ENCODE measurements at places on chromosomes 7 and 10.

GRCh38 chr7:447523-447922, 72.1 kb downstream of the PDGFA start:
- DNase-seq, result no peak

GRCh38 chr7:127995156-127995880, 35.9 kb downstream of the LRRC4 start:
- no peak for DNase-seq

DNA sequence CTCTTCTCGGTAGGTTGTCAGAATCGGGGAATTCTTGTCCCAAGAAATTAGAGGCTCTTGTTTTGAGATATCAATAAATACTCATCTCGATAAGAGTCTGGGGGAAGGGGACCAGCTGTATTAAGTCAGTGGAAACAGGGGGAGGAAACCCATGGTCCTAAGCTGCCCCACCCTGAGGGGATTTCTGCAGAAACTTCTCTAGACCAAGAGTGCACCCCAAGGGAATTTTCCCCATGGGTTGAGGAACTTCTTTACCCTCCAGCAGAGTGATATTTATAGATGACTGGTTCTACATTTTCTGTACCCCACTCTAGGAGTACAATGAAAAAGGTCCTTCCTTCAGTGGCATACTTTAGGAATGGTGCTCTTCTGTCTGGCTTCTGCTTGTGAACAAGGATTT, 627.2 kb downstream of the KCNMA1 start:
- DNase-seq, result no peak

DNA sequence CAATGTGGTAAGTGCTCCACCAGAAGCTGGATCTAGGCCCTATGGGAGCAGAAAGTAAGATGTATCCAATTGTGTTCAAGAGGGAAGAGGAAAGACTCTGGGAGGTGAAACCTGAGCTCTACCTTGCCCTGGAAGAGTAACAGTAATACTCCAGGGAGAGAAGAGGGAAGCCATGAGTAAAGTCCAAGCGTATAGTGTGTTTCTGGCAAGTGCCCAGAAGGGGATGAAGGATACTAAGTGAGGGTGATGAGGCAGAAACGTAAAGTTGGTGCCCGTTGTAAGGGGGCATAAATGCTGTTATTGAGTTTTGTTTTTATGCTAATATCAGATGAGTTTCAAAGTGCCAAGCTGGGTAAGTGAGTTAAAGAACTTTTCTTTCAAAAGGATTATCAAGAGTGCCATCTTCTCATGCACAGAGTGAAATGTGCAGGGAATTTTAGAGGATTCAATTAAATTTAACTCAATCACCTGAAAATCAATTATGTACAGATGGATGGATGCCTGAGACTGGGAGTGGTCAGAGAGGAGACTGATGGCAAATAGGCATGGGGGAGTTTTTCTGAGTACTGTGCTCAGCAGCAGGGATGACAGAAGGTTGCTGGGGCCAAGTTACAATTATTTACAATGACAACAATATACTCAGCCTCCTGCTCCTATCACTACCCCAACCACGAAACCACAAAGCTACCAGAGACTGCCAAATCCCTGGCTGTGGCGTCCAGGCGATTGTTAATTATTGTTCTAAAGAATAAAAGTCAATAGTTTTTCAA, 123.3 kb upstream of the LAMB4 start:
- DNase-seq, result no peak

- no peak for DNase-seq
Observed at GRCh38 chr7:75977743-75978142, 16.7 kb downstream of the TMEM120A start.

DNA sequence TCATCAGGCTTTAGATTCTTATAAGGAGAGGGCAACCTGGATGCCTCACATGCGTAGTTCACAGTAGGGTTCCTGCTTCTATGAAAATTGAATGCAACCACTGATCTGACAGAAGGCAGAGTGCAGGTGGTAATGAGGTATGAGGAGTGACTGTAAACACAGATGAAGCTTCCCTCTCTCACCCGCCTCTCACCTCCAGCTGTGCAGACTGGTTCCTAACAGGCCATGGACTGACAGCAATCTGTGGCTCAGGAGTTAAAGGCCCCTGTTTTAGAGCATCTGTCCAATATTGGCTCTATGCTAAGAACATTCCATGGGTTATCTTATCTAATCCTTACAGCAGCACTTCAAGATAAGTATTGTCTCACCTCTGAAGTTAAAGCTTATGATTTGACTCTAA, 213.5 kb upstream of the NRP1 start:
- DNase-seq, result no peak

DNA sequence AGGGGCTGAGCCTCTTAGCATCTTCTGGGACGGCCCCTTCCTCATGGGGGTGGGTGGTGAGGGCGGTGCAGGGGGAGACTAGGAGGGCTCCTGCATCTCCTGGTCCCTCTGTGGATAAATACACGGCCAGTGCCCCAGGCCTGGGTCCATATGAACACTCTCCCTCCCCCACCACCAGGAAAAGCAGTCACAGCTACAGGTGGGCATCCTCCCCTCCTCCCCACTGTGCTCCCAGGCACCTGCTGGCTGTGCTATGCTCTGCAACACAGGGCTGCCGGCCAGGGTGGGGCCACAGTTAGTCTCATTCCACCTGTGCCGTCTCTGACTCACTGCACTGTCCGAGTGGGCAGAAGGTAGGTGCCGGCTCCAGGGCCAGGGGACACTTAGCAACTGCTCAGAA, 87.3 kb upstream of the INSIG1 start:
- no peak for DNase-seq

- DNase-seq, result no peak
Observed at GRCh38 chr7:112371701-112372100, 78.6 kb upstream of the IFRD1 start.

- DNase-seq, result no peak
Observed at GRCh38 chr10:69090685-69091084, 2.8 kb downstream of the SRGN start.

DNA sequence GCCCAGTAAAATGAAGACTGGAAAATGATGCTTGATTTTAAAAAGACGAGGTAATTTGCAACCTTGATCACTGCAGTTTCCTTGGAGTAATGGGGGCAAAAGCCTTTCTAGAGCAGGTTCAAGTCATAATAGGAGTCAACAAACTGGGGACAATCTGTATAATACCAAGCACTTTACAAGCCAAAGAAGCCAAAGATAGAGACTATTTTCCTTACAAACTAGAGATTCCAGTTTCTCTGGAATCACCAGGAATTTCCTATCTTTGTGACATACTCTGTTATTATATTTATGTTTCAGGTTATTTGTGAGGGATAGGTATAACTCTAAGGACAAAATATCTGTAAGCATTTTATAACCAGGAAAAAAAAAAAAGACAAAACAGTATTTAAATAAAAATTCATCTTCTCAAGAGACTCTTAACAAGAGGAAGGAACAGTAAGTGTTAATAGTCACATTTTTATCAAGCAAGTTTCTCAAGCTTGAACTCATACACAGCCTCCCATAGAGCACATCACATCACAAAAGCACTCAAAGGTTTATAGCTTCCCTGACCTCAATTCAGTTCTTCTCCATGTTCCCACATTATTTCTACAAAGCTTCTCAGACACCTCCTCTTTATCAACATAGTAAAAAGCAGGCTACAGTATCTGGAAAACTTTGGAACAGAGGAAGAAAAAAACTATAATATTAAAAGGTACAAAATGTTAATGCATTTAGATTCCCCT, 18.9 kb downstream of the JMJD1C start:
- DNase-seq, result no peak

DNA sequence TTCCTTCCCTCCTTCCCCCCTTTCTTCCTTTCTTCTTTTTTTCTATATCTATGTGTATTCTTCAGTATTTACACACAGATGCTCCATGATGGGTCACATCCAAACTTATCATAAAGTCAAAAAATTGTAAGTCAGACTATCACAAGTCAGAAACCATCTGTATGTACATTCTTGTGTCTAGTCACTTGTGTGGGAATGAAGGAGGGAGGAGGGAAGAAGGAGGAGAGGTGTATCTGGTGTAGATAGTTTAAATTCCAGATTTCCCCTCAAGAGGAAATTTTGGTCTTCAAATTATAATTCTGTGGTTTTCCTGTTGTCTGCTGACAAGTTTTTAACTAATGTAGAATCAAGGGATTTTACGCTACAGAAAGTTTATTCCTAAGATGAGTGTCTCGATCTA, 287.2 kb downstream of the ETV1 start:
- DNase-seq, result no peak

DNA sequence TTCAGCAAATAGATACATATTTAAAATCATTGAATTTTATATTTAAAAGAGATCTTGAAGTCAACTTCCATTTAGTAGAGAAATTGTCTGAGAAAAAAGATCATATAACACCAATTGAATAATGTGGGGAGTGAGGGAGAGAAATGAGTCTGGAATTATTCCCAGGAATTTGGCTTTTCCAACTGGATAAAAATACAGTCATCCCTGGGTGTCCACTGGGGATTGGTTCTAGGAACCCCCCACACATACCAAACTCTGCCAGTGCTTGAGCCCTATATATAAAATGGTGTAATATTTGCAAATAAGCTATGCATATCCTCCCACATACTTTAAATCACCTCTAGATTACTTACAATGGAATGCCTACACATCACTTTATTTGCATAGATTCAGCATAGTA, 162.8 kb upstream of the SEMA3C start:
- DNase-seq, result no peak

Data from glomerular endothelial cell (primary cell).